Fibroblast of lung (primary cell): ENCODE measurements at places on chromosomes 4 and X. TPM values are rescaled to one million over a fixed set of nuclear protein-coding genes. Genes with fewer than 3 reads are reported as not detected.
A peak's percentile ranks its signal among the peaks of the same experiment; 100 is the strongest.

DNA sequence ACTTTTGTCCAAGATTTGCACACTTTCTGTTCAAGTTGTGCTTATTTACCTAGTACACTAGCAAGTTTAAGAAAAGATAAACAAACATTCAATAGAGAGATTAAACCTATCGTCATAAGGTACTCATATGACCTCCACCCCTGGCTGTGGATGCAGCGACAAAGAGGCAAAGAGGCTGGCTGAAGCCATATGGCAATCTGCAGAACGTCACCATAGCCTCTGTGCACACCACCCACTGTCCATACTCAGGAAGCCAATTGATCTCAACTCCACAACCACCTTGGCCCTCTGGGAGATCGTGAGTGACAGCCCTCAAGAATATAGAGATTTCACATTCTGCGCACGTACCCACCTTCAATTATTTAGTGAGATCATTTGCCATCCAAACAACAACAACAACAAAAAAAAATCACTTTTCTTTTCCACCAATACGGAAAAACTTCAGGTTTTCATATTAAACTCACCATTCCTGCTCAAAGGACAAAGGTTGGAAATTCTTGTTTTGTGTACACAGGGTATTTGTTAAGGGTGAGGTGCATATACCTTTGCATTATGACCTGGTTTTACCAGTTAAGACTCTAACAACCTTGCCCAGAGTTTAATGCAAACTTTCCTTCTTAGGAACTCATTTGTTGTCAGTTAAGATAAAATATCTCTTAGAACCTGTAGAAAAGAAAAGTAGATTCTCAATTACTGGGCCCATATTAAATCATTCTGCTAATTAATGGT is 243.0 kb upstream of the FSTL5 start:
- DNase-seq, result no peak

- DNase-seq, result no peak
These were observed 101.4 kb downstream of the GLRA2 start for GRCh38 chrX:14630733-14631132.

GRCh38 chr4:1198098-1198844 is 25.9 kb upstream of the SPON2 start:
- no peak for DNase-seq

- peak; percentile 37 for DNase-seq
These were observed 19.9 kb upstream of the CPLX1 start for GRCh38 chr4:845836-846251.

The KLHL13 gene
- 8.2 and 22.5 TPM in 2 replicates for total RNA-seq

DNA sequence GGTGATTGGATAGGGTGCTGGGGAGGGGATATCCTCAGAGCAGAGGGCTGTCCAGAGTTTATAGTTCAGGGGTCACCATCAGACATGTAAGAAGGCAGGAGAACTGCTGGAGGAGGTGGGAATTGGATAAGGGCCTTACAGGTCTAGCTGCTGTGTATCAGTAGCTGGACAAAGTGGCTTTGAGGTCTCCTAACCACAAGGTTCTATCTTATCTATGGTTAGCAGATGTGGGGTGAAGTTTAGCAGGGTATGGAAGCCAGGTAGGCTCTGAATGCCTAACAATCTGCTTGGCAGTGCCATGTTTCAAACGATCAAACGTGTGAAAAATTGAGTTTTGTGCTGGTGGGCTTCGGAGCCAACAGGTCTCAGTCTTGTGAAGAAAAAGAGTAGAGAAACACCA is 32.1 kb upstream of the MAGEA8 start:
- DNase-seq, result no peak

- no peak for DNase-seq
These were observed 157.0 kb downstream of the FRAS1 start for GRCh38 chr4:78214078-78214477.

DNA sequence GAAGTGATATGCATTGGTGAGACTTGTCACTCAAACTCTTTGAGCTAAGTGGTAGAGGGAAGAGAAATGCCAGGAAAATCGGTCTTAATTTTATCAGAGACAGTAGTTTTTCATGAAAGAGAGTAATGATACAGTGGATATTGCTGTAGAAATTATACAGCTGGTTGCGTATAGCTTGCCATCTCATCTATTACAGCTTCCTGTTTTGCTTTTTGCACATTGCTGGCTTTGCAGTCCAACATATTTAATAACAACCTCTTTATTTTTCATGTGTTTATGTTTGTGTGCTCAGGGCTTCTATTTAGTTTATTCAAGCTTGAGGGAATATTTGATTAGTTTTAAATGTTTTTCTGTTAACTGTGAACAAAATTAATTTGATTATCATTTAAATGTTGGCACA is 11.5 kb downstream of the SMAD1 start:
- DNase-seq, result no peak

DNA sequence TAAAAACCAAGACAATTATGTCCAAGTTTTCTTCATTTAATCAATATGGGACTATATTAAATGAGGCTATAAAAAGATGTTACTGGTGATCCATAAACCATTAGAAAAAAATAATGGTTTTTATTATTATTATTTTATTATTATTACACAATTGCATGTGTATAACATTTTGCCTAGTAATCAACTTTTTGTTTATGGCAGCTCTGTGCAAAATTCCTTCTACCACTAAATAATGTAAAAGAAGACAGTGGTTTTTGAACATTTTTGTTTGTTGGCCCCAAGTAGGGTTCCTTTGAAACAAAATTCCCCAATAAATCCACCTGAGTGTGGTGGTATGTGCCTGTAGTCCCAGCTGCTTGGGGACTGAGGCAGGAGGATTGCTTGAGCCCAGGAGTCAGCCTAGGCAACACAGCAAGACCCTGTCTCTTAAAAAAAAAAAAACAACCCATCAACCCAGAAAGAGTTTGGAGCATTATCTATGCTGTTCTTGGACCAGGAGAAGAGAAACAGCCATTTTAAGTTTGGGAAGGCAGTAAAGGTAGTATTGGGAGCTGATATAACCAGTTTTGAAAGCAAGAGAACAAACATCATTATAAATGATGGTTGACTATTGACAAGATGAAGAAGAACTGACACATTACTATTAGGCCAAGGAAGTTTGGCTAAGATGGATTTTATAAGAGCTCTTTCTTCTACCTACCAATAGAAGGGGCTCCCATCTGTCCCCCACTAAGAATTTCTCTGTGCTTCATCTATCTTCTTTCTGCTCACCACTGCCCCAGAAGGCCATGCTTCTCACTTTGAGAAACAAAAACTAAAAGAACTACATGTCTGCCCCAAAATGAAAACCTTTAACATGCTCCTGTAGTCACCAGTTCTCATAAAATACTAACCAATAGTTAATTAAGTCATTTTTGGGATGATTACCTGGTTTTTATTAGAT is 2.2 kb downstream of the TMEM156 start:
- no peak for DNase-seq

DNA sequence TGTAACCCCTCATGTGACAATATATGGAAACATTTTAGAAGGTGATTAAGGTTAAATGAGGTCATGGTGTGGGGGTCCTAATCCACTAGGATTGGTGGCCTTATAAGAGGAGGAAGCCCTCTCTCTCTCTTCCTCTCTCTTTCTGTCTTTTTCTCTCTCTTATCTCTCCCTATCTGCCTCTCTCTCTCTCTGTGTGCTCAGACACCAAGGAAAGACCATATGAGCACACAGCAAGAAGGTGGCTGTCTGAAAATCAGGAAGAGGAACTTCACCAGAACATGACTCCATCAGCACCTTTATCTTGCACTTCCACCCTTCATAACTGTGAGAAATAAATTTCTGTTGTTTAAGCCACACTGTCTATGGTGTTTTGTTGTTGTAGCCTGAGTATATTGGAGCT is 1472.2 kb downstream of the PCDH7 start:
- DNase-seq, result no peak
